ENCODE measurements at places on chromosomes 1 and 21.

- no peak for DNase-seq
These were observed 16.7 kb upstream of the TTLL10 start for GRCh38 chr1:1157033-1157365.

DNA sequence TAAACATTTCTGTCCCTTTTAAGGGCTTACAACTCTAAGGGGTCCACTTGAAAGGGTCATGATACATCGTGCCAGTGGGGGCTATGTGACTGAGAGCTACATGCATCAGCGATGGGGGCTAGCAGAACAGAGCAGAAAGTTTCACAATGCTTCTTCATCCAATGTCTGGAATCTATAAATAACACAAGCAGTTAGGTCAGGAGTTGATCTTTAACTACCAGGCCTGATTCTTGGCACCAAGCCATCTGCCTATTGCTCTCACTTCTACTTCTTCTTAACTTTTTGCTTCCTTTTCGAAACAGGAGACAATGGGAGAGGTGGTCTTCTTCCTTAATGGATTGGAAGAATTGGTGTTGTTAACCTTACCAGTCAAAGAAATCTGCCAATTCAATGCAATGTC lies 410.0 kb downstream of the TGFB2 start:
- DNase-seq: no peak

DNA sequence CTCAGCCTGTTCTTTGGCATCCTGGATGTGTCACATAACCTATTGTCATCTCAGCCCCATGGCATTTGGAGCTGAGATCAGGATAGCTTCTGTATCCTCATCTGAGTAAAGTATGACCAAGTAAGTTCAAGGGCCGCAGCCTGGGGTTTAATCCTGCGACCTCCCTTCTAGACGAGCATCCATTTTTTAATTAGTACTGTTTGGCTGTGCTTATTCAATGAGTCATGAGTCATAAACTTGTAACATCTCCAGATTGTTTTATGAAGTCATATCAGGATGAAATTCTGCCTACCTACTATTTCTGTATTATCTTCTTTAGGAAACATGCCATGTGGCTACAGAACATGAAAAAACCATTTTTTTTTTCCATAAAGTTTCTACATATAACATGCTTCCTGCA lies 119.1 kb downstream of the ERG start:
- no peak for DNase-seq

GRCh38 chr1:182995894-182996293 lies 27.3 kb upstream of the LAMC1 start:
- DNase-seq: no peak

Measured in T follicular helper cell (primary cell).